Cardiac atrium fibroblast (primary cell): ENCODE measurements at places on chromosomes 7 and 10. TPM values are rescaled to one million over a fixed set of nuclear protein-coding genes. Genes with fewer than 3 reads are reported as not detected.

The PIK3CG gene
- under 0.01 and 1.1 TPM in 2 replicates for total RNA-seq

The CCDC172 gene
- total RNA-seq = not detected in 2 replicates

The TACC2 gene
- 5.2 and 7.9 TPM in 2 replicates for total RNA-seq

The EVX1 gene
- not detected in 2 replicates for total RNA-seq

The TSPAN13 gene
- total RNA-seq = 11.4 and 16.0 TPM in 2 replicates

The PPP1R3C gene
- total RNA-seq = 46.4 and 48.4 TPM in 2 replicates

The FAM237B gene
- total RNA-seq = not detected in 2 replicates

The TAS2R4 gene
- under 0.01 and 0.16 TPM in 2 replicates for total RNA-seq

The POLR2J2 gene
- total RNA-seq = 1.6 TPM in 1 of 2 replicates, not detected in the other

The VAX1 gene
- total RNA-seq = not detected in 2 replicates

The CPN1 gene
- total RNA-seq = not detected in 2 replicates

The MYPN gene
- 0.32 TPM in 1 of 2 replicates, not detected in the other for total RNA-seq

The GFRA1 gene
- total RNA-seq = 0.36 and 5.8 TPM in 2 replicates

The MTURN gene
- 17.3 and 18.3 TPM in 2 replicates for total RNA-seq

The CYP3A4 gene
- total RNA-seq = not detected in 2 replicates

The C10orf120 gene
- not detected in 2 replicates for total RNA-seq

The PPP1R17 gene
- not detected in 2 replicates for total RNA-seq

The SMKR1 gene
- total RNA-seq = not detected in 2 replicates

The ANKRD61 gene
- not detected in 2 replicates for total RNA-seq

The TFR2 gene
- 2.9 and 4.5 TPM in 2 replicates for total RNA-seq

The UBE2D4 gene
- total RNA-seq = 7.6 and 9.1 TPM in 2 replicates

The WNT2 gene
- total RNA-seq = not detected in 2 replicates

The GSTO2 gene
- total RNA-seq = 0.32 and 0.36 TPM in 2 replicates

The INSYN2A gene
- total RNA-seq = not detected in 2 replicates

The ANKRD22 gene
- total RNA-seq = 1.3 and 3.1 TPM in 2 replicates

The GCK gene
- 0.81 TPM in 1 of 2 replicates, not detected in the other for total RNA-seq

The FEZF1 gene
- total RNA-seq = not detected in 2 replicates

The C10orf67 gene
- not detected in 2 replicates for total RNA-seq

The MAGI2 gene
- 0.81 and 1.3 TPM in 2 replicates for total RNA-seq

The SPDYE5 gene
- total RNA-seq = not detected in 2 replicates

The AQP1 gene
- total RNA-seq = 4.4 and 7.9 TPM in 2 replicates

The CYP2C9 gene
- total RNA-seq = not detected in 2 replicates

The MBL2 gene
- total RNA-seq = not detected in 2 replicates

The ATRNL1 gene
- total RNA-seq = under 0.01 and 0.16 TPM in 2 replicates

The EXOC4 gene
- total RNA-seq = 41.7 and 44.7 TPM in 2 replicates

The CXCL12 gene
- 255 and 345 TPM in 2 replicates for total RNA-seq
